Common myeloid progenitor, CD34-positive (primary cell): ENCODE measurements at places on chromosomes 1 and 21.

- no peak for DNase-seq
These were observed 87.8 kb upstream of the S1PR1 start for GRCh38 chr1:101148980-101149379.

- DNase-seq, result peak; percentile 38
These were observed 9.8 kb downstream of the TNFRSF9 start for GRCh38 chr1:7930645-7931445.

- DNase-seq, result no peak
These were observed 9.4 kb downstream of the PLEKHA6 start for GRCh38 chr1:204350312-204350711.

- no peak for DNase-seq
These were observed 52.2 kb downstream of the RAB3GAP2 start for GRCh38 chr1:220219865-220220698.

DNA sequence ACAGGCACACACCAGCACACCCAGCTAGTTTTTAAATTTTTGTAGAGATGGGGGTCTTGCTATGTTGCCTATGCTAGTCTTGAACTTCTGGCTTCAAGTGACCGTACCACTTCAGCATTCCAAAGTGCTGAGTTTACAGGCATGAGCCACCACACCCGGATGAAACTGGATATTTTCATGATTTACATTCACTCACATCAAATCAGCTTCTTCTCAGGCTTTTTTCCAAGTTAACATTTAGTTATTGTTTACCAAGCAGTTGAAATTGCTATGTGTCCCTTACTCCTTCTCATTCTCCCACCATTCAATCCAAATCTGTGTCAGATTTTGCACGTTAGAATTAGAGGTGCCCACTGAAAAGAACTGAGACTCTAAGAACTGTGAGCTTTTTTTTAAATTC lies 18.4 kb downstream of the RIT1 start:
- DNase-seq, result no peak

DNA sequence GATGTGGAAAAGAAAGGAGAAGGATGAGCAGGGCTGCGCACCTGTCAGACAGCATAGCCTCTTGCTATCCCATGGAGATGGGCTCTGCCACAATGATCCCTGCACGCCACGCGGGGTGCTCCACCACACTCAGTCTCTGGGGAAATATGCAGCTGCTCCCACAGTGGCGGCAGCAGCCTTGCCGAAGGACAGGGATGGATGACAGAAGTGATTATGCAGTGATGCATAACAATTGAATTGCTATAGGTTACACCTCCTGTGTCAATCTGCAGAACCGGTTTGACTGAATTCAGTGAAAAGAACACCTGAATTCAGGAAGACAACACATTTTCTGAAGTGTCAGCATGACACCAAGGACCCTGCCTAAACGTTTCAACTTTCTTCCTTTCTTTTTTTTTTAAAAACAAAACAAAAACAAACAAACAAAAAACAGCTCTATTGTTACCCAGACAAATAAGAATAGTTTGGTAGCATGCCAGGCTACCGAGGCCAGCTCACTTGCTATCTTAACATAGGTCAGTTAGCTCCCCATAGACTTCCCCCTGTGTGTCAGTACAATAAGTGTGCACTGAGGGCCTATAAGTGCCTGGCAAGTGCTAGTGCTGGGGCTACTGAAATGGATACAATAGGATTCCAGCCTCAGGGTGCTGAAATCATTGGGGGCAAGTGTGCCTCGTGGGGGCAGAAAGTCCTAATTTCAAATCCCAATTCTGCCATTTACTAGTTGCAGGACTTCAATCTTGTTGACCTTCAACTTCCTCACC lies 127.6 kb upstream of the LMO4 start:
- no peak for DNase-seq

GRCh38 chr1:160755461-160755860 lies 16.4 kb downstream of the SLAMF7 start:
- DNase-seq, result no peak
